Suprapubic skin (tissue), 4 donors: ENCODE measurements at places on chromosomes 2 and 18. TPM values are rescaled to one million over a fixed set of nuclear protein-coding genes. Genes with fewer than 3 reads are reported as not detected.

CD8B gene
- total RNA-seq, result not detected

DNA sequence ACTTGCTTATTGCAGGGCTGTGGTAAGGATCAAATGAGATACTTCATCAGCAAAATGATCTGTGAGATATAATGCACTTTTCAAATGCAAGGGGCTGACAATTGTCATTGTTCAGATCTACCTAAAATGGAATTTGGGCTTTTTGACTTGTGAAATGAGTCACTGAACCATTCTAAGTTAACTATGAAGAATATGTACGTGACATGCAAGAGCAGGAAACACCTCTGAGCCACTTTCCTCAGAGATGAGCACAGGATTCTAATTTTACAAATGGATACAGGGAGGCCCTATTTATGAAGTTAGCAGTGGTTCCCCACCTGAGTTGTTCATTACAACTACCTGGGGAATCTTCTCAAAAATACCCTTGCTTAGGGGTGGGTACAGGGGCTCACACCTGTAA lies 26.7 kb downstream of the CTLA4 start:
- no peak for DNase-seq

DNA sequence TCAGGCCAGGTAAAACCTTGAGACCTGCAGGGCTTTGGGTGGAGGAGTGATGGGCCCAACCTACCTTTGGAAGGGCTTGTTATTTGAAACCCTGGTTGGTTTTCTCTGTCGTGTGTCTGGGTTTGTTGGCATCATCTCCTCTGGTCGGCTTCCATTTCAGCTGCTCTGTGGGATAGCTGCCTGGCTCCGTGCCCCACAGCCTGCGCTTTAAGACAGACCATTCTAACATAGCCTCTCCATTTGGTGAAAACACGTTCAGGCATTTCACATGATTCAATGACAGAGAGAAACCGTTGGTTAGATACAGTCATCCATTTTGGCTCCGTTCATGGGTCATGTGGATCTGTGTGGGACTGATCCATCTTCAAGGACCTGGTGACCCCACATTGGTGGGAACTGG lies 37.0 kb upstream of the LYPD6B start:
- DNase-seq, result no peak

- DNase-seq, result no peak
Observed at GRCh38 chr2:165203689-165204559, at the start of gene SCN3A. SCN3A (minus strand) TSS chr2:165204050; CDS start chr2:165176394, 27,656 bp downstream.

WDFY1 gene
- 25.9 TPM for total RNA-seq

DNA sequence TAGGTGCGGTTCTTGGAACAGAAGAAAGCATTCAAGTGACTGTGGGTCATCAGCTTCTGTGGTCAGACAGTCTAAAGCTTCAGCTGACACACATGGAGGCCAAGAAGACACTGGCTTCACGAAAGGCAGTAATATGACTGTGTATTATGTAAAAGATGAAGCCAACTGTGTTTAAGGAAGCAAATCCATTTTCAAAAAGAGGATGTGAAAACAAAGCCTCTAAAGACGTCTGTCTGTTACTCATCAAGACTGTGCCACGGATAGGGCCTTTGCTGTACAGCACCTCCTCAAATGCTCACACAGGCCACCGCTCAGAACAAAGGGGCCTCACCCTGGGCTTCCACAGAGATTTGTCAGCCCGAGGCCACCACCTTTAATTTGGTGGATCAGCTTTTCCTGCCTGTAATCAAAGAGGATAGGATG lies 21.1 kb upstream of the TMEM163 start:
- DNase-seq, result no peak

DNA sequence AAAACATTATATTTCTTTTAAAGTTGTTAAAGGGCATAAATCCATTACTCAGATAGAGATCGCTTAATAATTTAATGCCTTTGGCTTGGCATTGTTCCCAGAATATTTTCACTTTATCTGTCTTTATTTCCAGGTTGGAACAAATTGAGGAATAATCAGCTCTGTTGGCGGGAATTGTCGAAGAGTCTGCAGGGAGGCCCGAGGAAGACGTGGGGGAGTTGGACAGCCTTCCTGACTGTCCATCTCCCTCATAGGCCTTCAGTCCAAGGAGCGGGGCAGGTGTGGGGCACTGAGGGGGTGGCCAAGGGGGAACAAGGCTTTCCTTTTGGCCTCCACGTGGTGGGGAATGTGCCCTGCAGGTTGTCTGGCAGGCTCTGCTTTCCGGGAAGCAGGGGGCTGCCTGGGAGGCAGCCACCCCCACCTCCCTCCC lies 179.6 kb downstream of the ZBTB7C start:
- no peak for DNase-seq

CNRIP1 gene
- total RNA-seq, result 3.4 TPM

DNA sequence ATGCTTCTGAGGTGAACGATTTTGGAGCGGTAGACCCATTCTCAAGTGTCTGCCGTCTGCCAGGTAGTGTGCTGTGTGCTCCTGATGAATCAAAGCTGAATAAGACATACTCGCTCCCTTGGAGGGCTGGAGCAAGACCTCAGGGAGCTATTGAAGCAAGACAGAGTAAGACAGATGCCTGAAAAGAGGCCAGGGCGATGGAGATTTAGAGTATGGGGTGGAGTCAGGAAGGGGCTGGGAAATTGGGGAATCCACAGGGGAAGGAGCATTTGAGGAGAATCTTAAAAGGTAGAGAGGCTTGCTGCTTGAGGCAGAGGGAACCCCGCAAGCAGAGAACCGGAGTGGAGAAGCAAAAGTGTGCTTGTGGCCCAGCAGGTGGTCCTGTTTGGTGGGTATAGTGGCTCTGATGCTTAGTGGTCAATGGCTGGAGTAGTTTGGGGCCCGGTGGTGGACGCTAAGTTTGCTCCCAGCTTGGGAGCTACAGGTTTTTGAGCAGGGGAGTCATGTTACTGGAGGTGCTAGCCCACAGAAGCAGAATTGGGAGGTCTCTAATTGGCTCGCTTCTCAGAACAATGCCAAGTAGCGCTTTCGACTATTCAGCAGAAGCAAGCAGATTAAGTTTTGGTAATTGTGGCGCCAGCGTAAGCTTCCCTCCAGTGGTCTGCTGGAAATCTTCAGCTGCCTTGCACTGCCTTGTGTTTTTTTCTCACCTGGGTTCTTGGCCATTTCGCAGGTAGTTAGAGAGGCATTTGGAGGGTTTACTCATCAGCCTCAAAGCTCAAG lies 2.0 kb downstream of the CNNM4 start:
- no peak for DNase-seq

TXNDC9 gene
- total RNA-seq, result 34.7 TPM

GRCh38 chr2:29518010-29518409 lies 402.8 kb downstream of the CLIP4 start:
- no peak for DNase-seq

GRCh38 chr18:13183359-13183758 lies 35.2 kb upstream of the LDLRAD4 start:
- no peak for DNase-seq

SULT1C4 gene
- total RNA-seq, result 1.5 TPM

DNA sequence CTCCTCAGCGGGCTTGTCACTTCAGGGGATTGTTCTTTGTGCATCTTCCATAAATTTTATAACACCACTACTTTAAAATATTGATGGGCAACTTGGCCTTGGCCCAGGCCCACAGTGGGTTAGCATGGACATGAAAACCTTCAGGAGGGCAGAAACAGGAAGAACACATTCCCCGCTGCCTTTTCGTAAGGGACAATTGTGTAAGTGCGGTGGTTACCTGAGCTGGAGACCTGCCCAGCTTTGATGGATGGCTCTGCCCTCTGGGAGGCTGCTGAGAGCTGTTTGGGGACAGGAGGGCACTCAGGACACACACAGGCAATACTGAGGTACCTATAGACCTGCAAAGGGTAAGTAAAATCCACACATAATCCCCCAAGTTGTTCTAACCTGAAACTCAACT lies 46.8 kb downstream of the FECH start:
- DNase-seq, result no peak

CD8A gene
- total RNA-seq, result 0.15 TPM

ACVR1C gene
- total RNA-seq, result 1.9 TPM

PREPL gene
- total RNA-seq, result 25.9 TPM

DNA sequence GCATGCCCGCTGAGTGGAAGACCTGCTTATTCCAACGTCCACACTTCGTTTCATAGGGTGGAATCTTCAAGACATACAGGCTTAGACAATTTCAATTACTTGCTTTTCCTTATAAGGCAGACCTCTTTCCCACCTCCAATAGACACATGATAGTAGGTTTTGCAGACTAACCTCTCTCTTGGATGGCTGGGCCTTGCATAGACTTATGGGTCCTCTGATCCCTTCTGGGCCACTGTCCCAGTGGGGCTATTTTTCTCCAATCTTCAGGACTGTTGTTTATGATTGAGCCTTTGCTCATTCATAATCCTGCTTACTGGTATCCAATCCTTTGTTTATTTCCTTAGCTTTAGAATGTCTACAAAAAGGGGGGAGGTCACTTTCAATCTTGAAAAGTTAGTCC lies 138.9 kb downstream of the FAM210A start:
- no peak for DNase-seq

NETO1 gene
- not detected for total RNA-seq

DNA sequence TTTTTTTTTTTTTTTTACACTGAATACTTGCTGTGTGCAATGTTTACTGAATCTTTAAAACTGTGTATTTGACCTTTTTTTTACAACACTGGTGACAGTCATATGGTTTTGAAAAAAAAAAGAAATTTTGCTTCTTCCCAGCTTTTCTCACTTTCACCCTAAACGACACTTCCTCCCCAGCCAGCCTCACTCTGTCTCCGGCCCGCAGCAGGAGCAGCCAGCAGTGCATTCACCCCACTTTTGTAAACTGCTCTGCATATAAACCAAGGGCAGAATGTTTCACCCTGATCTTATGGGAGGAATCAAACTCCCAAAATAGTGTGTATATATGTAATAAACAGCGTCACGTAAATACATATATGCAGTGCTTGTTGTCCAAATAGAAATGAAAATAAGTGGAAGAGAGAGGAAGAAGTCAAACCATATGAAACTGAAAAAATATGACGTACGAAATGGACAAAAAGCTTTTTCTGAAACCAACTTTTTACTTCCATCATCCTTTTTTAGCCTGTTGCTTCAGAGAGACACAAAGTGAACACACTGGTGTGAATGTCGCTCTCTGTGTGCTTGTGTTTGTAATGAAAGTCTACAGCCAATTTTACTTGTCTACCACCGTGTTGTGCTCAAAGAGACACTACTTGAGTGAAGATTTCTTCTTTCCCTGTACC lies 54.2 kb downstream of the ZCCHC2 start:
- no peak for DNase-seq

DNA sequence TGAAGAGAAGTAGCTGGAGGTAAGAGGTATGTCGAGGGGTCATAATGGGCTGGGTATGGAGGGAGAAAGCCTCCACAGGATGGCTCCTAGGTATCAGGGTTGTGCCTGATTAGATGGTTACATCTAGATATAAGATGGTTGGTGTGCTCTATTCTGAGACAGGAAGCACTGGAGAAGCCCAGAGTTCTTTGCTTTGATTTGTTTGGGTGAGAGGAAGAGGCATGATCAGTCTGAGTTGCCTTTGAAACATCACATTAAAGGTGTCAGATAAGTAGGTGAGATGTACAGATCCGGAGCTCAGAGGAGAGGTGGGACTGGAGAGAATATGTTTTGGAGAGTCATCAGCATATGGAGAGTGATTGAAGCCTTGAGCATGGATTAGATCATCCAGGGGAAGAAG lies 74.1 kb downstream of the KLHL29 start:
- DNase-seq, result no peak

DNA sequence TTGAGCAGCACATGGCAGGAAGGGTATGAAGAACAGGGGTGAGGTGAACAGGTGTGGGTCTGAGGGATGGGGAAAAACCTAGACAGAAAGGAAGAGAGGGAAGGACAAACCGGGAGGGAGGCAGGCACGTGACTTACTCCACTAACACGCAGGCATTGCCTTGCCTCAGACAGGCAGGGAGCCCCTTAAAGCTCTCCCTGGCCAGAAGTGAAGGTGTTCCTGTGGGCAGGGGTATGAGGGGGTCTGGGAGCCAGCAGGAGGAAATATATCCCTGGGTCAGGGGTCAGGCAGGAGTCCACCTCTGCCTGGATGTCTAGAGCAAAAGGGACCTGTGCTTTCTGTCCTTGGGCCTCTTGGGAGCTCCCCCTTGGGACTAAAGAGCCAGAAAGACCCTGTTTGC lies 135.3 kb upstream of the EPAS1 start:
- no peak for DNase-seq

ACOXL gene
- not detected for total RNA-seq
